ENCODE measurements at places on chromosomes 6 and 20. TPM values are rescaled to one million over a fixed set of nuclear protein-coding genes. Genes with fewer than 3 reads are reported as not detected.

AVP gene
- total RNA-seq = not detected

SMLR1 gene
- total RNA-seq = not detected

FABP7 gene
- not detected for total RNA-seq

TCF21 gene
- not detected for total RNA-seq

RSPO3 gene
- total RNA-seq = not detected

HAO1 gene
- not detected for total RNA-seq

RBCK1 gene
- 134 TPM for total RNA-seq

KCNK5 gene
- 12.0 TPM for total RNA-seq

ADGB gene
- total RNA-seq = not detected

SLC22A16 gene
- not detected for total RNA-seq
